ENCODE measurements at places on chromosomes 7 and 10.

DNA sequence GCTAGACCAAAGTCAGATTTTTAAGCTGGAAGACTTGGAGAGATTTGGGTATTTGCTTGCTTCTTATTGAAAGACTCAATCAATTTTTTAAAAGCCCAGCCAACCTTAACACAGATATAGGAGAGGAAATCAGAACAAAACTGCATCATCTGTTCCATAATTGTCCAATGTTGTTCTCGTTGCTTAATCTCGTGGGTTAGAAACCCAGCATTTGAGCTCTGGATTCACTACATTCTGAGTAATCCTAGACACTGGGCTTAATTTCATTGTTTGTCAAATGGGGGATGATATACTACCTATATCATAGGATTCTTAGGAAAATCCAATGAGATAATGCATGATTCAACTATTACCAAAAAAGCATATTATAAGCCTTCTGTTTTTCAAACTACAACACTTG, 48.9 kb downstream of the CALD1 start:
- DNase-seq = no peak

- DNase-seq = no peak
These were observed 143.4 kb downstream of the DYNC1I1 start for GRCh38 chr7:95915731-95916130.

DNA sequence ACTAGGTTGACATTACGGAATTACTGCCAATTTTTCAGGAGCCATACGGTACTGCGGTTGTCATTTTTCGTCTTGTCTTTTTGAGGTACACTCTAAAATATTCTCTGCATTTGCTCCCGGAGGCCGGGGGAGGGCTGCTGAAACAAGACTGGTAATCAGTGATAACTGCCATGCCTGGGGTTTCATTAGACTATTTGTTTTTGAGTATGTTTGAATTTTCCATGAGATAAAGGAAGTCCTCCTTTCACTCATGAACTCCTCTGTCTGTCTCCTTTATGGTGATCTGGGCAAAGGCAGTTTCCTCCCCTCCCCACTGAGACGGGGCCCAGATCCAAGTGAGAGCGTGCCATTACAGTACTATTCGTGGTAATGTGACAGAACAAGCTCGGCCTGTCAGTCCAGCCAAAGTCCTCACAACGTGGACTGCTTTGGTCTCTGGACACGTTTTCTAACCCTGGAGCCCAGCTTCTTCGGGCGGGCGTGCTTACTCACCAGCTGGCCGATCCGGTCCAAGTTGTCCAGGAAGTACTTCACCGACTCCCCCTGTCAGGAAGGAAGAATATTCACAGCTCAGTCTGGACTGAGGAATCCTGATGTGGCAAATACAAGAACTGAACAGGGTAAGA, 45.1 kb downstream of the AMZ1 start:
- no peak for DNase-seq

DNA sequence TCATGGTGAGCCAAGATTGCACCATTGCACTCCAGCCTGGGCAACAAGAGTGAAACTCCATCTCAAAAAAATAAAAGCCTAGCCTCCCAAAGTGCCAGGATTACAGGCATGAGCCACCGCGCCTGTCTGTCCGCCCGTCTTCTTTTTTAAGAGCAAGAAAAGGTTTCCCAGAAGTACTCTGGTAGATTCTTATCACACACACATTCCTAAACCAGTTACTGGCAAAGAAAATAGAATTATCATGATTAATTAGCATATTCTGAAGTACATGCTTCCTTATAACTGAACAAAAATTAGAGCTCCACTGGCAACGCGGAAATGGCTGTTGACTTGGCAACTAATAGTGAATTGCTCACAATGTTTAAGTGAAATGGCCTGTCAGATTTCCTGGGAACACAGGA, 87.0 kb downstream of the ADK start:
- no peak for DNase-seq

DNA sequence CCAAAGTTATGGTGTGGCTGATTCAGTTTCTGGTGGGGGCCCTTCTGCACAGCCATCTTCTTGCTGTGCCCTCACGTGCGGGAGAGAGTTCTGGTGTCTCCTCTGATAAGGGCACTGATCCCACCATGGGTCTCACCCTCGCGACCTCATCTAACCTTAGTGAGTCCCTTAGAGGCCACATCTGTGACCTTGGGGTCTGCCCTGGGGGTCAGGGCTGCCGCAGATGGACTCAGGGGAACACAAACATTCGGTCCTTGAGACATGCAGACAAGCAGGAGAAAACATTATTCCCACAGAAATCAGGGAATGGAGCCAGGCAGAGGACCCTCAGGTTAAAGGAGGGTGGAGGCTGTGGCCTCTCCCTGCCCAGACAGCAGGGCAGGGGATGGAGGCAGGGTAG, 177.9 kb downstream of the DNAJB6 start:
- no peak for DNase-seq

DNA sequence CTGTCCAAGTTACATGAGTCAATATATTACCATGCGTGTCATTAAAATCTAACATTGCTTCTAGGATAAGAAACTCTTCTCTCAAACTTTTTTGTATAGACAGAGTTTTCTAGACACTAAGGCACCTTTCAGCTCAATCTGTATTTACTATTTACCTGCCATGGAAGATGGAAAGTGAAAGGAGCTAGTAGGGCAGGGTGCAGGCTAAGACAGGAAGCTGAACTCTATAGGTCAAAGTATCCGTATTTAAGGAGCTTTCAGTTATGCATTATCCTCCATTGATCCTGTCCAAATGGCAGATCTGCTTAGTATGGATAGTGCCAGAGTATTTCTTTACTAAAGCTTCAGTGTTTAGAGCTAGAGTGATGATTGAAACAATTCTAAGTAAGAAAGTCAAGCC, 612.8 kb downstream of the IPMK start:
- DNase-seq = no peak

DNA sequence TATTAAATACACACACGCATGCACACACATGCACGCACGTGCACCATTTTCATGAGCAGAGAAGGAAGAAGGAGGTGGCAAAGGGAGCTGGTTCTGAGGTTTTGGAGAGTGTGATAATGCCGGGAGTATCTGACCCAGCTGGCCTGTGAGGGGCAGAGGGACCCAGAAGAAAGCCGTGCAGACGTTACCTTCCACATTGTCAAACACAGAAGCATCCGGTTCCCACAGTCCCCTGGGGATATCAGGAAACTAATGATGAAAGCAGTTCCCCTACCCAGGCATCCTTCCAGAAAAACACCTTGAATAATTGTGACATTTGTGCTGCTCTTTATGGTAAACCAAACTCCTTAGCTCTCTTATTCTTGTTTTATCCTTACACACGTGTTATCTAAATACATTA, 85.7 kb upstream of the FAM180A start:
- no peak for DNase-seq

GRCh38 chr10:34593930-34594329, 221.2 kb downstream of the PARD3 start:
- no peak for DNase-seq

DNA sequence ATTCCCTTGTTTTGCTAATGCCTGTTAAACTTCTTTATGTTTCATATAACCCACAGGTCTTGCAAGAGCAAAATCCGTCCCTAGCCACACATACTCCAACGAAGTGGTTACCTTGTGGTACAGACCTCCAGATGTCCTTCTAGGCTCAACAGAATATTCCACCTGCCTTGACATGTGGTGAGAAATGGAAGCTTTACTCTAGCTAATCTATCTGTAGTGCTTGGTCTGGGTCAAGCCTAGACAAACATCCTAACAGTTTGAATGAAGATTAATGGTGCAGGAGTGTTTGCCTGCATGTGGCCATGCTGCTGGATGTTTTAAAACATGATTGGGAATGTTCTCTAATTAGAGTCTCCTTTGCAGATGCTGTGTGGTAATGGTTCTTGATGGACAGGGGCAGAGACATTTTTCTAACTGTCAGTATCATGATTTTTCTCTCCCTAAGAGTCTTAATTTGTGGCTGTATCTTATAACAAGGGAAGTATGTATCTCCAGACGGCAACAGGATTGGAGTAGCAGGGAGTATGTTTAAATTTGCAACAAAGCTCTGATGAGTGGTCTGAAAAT, 308.5 kb upstream of the FZD1 start:
- no peak for DNase-seq

DNA sequence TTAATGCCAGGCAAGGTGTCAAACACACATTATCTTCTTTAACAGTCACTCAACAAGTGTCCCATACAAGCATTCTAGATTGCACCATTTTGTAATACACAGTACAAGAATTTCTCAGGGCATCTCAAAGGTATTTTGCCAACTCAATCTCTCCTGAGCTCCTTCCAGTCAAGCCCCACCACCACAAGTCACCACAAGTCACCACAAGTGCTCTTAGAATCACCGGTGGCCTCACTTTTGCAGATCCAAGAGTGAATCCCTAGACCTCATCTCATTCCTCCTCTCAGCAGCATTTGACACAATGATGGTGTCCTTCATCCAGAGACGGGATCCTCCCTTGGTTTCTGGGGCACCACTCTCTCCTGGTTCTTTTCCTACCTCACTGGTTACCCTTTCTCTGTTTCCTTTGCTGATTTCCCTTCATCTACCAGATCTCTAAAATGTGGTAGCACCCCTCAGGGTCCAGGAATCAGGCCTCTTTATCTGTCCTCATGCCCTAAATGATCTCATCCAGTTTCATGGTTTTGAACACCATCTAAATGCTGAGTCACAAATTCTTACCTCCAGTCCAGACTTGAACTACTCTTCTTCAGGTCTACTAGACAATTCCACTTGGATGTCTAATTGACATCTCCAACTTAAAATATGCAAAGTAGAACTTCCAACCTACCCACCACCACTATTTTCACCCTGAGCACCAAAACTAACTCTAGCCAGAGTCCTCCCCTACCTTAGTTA, 26.9 kb downstream of the VPS41 start:
- DNase-seq = no peak

GRCh38 chr7:90933984-90934383, 330.2 kb upstream of the FZD1 start:
- no peak for DNase-seq

DNA sequence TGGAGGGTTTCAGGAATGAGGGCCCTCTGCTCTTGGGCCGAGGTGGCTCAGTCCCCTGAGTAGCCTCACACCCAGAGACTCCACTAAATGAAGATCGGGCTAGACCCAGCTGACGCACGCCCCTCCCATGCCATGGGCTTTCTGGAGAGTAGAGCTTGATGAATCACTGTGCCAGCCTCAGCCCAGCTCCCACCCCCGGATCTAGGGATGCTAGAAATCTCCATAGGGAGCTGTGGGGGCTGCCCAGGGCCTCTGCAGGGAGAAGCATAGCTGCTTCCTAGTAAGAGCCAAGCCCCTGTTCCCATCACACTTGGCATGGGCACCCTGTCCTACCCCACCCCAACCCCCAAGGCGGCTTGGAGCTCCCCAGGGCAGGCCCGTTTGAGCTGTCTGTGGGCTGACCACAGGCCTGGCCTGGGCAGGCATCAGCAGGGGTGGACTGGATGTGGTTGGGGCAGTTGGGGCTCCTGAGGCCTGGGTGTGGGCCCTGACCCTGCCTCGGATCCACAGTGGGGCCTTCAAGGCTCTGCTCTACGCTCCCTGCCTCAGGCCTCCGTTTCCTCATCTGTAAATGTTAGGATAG, 121.2 kb downstream of the ZMIZ1 start:
- no peak for DNase-seq

DNA sequence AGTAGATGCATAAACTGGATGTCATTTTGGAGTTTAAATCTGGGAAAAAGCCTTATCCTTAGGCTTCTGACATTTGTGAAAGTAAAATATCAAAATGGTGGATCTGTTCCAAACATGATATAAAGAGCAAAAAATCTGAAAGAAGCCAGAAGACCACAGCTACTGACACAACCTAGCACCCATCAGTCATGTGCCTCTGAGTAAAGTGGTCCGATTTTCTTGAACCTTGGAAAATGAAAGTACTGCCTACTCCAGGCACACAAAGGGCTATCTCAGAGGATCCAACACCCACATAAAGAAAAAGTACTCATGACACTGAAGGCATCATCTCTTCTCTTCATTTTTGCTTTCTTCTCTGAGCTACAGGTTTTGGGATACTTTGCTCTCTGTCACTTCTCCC, 150.7 kb downstream of the KMT2E start:
- DNase-seq = no peak

- DNase-seq = no peak
These were observed 307.3 kb downstream of the THSD7A start for GRCh38 chr7:11524476-11525397.

DNA sequence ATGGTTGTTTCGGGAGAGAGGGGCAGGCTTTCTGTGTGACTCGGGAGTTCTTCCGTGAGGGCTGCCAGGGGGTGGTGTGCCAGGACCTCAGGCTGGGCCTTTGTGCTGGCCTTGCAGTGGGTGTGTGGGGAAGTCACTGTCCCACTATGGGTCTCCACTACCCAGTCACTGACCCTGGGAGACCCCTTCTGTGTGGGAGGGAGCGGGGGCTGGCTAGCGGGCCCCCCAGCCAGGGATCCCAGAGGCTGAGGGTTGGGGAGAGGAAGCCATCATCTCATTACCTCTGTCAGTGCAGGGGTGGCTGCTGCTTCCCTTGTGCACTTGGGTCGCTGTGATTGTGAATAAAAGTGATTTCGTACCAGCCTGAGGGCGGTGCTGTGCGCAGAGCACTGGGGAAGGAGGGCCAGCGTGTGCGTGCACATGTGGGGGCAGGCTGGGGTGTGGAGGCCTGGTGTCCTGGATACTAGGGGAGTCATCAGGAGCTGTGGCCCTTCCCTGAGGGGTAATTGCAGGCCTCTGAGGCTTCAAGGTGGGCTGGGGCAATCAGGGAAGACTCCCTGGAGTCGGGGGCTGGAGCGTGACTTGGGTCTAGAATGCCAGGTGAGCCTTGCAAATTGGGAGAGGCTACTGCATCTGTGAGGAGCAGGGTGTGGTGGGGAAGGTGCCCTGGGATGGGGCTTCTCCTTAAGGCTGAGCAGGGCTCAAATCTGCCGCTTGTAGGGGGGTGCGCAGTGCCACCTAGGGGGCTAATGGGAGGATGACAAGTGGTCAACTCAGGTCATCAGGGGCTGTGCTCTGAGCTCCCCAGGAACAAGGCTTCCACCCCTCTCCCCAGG, 98.9 kb downstream of the NEURL1 start:
- DNase-seq = peak; percentile 26

- DNase-seq = no peak
These were observed 409.0 kb downstream of the KCNMA1 start for GRCh38 chr10:77228559-77228958.

DNA sequence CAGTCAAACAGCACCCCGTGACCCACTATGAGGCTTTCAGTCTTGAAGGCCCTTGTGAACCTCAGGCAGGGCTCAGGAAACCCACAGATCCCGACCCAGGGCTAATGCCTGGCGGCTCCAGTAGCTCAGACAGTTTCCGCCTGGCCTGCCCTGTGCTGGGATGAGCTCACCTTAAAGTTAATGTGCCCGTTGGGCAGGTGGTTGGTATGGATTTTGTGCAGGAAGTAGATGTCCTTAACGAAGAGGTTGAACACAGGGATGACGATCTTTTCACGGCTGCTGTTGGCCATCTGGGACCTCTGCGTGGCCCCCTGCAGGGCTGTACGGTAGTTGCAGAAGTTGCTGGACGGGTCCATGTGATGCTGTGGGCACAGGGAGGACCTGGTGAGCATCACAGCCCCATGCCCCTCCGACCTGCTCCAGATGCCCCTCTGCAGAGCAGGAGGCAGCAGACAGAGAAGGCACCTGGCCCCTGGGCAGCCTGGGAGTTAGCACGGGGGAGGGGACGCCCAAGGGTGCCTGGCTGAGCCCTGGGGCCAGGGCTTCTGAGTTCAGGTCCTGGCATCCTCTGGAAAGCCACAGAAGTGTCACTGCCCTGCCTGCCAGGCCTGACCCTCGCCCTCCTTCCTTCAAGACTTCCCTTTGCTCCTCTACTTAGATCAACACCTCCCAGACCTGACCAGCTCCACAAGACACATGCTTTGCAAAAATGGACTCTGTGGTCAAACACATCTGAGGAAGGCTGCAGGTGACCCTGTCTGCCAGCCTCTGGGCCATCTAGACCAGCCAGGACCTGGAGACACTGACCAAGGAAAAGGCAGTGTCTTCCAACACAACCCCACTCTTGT, 59.8 kb downstream of the CSGALNACT2 start:
- no peak for DNase-seq
